T1000 (cell line): ENCODE measurements at places on chromosomes 13 and 19.

DNA sequence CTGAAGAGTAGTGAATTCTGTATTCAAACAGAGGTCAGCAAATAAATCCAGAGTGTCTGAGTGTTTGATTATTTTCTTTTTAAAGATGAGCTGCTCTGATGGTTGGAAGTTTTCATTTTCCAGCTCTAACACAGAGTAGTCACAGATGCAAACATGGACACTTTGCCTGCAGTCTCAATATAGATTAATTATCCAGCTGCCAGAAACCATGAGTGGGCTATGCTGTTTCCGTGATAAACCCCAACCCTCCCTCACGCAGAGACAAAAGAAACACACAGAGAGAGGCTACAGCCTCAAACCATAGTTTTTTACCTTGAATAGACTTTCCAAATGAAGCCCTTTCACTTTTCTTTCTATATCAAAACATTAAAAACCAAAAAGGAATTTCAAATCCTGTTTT is 884.7 kb downstream of the DIAPH3 start:
- DNase-seq, result no peak

GRCh38 chr19:33302175-33302973 is at the start of gene CEBPA:
Gene CEBPA (minus strand): TSS chr19:33302534. CDS start chr19:33302414, 120 bp downstream.
- DNase-seq, result no peak

DNA sequence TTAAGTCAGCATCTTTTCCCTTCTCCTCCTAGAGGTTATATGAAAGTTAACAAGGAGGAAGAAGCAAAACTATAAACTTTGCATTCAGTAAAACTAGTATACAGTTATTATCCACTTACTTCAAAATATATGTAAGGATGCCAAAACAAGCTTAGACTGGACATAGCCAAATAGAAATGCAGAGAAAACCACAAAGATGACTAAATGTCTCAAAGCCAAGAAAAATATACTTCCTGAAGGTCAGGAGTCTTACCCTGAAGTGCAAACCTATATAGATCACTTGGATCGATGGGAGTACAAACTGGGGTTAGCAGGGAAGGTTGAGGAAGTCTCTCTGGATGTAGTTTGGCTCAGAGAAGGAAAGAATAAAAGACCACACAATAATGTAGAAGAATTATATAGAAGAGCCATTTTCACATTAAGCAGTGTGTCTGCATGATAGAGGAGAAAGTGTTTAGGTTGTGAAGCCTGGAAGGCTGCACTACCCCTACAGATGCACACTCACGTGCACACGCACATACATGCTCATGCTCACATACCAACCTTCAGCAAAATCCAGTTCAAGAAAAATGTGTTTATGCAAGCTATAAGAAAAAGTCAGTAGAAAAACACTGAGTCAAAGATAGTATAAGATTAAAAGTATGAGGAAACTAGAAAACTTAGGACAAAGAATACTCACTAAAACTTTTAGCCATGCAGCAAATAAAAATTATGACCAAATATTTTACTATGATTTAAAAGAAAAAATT is 112.1 kb upstream of the RXFP2 start:
- DNase-seq, result no peak

- no peak for DNase-seq
These were observed 142.3 kb downstream of the KLF12 start for GRCh38 chr13:73991884-73992283.

DNA sequence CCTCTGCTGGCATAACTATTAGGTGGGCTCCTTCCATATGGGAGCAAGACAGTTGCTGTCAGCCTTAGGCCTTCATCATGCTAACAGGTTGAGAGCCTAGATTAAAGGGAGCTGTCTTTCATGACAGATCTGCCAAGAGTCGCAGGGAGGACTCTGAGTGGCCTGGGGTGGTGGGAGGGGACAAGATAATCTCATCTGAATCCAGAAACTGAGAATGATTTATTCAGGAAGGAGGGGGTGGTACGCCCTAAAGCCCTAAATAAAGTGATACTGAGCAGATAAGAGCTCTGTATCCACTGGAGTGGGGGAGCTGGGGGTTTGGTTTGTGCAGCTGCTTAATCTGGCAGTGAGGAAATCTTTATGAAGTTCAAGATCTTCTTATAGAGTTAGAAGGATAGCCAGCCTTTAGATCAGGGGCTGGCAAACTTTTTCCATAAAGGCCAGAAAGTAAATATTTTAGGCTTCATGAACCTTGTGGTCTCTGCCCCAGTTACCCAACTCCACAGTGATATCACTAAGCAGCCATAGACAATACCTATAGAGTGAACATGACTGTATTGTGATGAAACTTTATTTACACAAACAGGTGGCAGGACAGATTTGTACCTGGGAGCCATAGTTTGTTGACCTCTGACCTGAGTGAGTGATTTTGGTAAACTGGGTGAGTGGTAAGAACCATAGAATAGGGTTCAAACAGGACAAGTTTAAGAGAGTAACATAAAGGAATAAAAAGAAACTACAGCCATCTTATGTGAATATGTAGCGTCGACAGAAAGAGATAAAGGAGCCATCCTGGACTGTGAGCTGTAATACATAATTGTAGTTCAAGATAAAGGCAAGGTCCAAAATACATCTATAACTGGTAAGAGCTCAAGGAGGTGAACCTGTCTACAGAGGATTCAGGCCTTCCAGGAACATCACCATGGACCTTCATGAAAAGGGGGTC is 9.8 kb upstream of the STK24 start:
- no peak for DNase-seq

DNA sequence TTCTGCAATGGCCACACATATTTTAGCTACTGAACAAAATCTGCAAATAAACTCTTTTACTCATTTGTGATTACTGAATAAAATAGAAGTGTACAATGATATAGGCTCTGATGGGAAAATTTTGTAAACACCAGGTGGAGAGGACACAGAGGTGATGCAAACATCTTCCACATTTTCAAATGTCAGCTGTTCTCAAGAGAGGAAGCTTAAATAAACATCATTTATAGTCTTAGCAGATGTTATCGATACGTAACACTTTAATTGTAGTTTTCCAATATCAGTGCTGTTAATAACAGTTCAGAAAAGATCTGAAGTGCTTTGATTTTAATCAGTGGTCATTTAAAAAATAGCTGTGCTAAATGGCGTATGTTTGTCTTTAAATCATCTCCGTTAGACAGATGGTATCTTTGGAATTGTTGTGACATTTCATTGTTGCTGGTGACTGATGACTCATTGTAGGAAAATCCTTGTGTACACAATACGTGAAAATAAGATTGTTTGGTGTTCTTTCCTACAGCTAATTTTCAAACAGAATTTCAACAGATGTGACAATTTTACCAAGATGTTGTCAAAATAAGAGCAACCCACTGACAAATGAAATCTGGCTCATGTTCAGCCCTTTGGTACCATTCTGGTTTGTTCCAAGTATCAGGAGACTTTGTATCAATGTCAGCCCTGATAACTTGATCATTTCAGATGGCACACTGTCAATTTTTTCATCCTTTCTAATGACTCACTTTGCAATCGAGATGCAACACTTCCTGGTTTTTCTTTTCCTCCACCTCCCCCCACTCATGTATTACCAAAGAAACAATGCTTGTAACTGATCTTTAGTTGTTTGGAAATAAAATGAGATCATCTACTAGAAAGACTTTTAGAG is 516.0 kb downstream of the DCT start:
- no peak for DNase-seq

GRCh38 chr19:23774524-23774971 is 15.9 kb upstream of the ZNF681 start:
- no peak for DNase-seq

- no peak for DNase-seq
These were observed 421.7 kb downstream of the EFNB2 start for GRCh38 chr13:106113796-106114195.

DNA sequence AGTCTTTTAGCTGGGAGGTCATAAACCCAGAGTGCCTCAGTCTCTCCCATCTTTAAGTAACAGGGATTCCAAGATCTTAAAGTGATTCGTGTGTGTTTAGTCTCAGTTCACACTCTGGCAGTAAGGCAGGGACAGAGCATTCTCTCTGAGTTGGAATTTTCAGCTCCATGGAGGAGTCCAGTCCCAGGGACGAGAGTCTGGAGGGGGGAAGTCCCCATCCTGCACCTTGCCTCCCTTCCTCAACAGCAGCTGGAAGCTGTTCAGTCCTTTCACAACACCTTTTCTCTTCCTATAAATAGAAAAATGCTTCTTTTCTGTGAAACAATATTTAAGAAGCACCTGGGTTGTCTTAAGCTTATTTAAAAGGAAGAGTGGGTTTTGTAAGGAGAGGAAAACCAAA is 82.0 kb downstream of the KLF5 start:
- DNase-seq, result no peak

- DNase-seq, result no peak
These were observed 14.9 kb downstream of the VAV1 start for GRCh38 chr19:6787393-6787792.

GRCh38 chr13:64052521-64052920 is 2636.9 kb upstream of the PCDH20 start:
- DNase-seq, result no peak

DNA sequence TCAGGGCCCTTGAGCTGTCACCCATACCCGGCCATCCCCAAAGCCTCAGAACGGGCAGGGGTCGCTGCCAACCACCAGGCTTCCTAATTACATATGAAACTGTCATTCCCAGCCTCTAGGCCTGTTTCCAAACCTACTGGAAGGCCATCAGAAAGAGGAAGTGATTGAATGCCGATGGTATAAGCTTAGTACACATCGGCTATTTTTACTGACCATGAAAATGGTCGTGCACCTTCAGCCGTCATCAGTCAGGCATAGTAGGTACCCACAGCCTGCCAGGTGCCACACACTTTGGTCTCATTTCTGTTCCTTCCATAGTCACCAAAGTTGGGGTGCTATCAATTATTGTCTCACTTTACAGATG is 10.2 kb downstream of the KRI1 start:
- no peak for DNase-seq

DNA sequence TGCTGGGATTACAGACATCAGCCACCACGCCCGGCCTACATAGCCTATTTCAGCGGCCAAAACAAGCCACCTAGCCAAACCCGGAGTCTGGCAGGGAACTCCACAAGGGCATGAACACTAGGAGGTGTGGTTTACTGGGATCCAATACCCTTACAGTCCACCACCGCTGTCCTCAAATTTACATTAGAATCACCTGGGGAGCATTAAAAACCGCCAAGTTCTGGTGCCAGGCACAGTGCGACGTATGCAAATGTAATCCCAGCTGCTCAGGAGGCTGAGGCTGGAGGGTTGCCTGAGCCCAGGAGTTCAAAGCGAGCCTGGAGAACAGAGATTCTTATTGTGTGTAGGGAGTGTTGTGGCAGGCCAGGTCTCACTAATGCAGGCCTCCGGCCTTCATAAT is 4.2 kb upstream of the AP1M1 start:
- no peak for DNase-seq

GRCh38 chr19:56319991-56320390 is 5.4 kb upstream of the ZSCAN5A start:
- DNase-seq, result no peak

DNA sequence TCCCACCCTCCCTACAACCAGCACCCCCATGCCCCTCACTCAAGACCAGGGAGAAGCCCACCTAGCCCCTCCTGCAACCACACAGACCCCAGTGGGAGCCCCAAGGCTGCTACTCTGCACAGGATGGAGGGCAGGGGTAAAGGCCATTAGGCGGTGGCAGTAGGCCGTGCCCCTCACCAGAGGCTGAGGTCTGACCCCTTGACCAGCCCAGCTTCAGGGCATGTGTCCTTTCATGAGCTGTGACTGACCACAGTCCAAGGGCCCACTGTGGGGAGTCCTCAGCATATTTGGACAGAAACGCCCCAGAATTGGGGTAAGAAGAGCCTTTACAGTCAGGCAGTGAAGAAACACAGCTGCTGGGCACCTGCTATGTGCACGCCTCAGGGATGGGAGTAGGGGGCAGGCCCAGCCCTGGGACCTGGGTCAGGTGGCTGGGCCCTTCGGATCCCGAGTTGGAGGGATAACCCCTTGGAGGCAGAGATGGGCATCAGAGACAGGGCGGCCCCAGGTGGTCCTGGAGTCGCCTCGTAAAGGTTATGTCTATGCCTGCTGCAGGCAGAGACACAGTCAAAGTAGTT is 1.7 kb upstream of the RPS5 start:
- no peak for DNase-seq

DNA sequence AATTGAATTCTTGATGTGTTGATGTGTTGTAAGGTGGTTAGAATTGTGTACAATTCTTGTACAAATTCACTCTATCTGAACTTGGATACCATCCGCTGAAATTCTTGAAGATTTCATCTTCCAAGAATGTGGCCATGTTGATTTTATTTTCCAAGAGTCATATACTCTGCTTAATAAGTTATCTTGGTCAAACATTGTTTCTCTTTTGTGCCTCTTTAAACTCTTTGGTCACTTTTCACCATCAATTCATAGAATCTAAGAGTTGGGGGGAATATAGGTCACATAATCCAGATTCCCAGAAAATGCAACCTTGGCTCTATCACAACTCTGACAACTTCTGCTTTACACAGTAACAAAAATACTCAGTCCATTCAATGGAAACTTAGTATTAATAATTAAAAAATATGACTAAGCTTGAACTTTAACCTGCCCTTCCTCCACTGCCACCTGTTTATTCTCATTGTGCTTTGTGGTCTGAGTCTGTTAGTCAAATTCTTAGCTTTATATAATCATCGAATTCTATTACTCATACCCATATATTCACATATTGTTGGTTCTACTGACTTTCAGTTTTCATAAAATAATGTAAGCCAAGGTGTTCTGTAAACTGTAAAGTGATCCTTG is 373.2 kb downstream of the LMO7 start:
- DNase-seq, result no peak

DNA sequence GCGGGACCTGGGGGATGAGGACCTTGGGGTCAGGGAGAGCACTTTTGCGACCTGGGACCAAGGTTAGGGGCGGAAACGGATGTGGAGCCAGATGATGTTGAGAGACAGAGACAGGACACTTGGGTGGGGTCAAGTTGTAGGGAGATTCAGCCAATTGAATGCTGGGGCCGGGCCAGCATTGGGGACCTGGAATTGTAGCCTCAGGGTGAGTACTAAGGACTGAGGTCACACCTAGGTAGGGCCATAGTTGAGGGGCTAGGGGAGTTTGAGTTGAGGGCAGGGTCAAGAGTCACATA is 1.2 kb downstream of the ALKBH7 start:
- DNase-seq, result no peak

DNA sequence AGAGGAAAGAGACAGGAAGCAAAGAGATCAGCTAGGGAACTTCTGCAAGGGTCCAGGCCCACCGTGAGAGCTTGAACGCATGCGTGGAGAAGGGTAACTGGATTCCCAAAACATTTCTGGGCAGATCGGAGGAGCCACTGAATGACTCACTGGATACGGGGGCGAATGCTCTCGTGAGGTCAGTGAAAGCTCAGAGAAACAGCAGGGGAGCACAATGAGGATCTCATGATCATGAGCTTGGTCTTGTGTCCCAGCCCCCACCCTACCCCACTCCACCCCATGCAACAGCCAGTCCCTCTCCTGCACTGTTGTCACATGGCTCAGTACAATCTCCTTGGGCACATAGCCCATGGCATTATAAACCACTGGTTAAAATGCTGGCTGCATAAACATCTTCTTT is 40.6 kb downstream of the DCLK1 start:
- DNase-seq, result no peak
